Activated CD4-positive, alpha-beta T cell treated with anti-CD3 and anti-CD28 coated beads for 36 hours (primary cell): ENCODE measurements at places on chromosomes 5 and 9. TPM values are rescaled to one million over a fixed set of nuclear protein-coding genes. Genes with fewer than 3 reads are reported as not detected.

DNA sequence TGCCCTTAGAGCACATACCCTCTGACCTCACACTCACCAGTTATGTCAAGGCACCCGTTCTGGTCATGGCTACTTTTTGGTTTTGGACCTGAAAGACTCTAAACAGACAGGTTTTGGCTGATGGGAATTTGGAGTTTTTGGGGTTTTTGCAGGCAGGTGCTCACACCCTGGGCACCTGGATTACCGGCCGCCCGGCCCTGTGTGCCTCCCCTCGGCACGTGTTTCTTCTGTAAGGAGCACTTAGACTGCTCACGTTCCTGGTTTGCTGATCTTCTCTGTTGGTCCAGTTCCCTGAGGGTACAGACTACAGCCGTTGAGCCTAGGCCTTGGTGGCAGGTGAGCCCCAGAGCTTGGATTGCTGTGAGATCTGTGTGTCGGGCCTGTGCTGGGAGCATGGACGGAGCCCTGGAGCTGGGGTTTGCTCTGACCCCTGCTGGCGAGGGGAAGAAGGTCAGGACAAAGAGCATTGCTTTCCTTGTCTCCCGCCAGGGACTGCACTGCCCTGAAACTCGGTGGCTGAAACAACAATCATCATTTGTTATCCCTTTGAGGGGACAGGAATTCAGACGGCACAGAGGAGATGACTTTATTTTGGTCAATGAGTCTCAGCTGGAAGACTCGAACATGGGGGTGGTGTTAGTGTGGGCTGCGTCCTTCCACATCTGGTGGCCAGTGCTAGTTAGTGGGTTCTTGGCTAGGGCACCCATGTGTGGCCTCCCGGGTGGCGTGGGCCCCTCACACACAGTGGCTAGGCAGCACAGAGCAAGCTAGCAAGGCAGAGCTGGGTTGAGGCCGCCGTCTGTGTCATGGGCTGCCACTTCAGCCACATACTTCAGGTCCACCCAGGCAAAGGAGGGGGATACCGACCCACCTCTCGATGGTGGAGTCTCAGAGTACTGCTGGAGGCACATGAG is 76.4 kb downstream of the EHMT1 start:
- H3K27ac ChIP-seq, result no peak overlapping the region
- peaks cover 48% of the 10 kb centered on the region for H3K4me1 ChIP-seq
- DNase-seq, result peak; percentile 44
- peaks cover 6% of the 10 kb centered on the region for H3K36me3 ChIP-seq
- no peaks in the 10 kb centered on the region for H3K27me3 ChIP-seq

DNA sequence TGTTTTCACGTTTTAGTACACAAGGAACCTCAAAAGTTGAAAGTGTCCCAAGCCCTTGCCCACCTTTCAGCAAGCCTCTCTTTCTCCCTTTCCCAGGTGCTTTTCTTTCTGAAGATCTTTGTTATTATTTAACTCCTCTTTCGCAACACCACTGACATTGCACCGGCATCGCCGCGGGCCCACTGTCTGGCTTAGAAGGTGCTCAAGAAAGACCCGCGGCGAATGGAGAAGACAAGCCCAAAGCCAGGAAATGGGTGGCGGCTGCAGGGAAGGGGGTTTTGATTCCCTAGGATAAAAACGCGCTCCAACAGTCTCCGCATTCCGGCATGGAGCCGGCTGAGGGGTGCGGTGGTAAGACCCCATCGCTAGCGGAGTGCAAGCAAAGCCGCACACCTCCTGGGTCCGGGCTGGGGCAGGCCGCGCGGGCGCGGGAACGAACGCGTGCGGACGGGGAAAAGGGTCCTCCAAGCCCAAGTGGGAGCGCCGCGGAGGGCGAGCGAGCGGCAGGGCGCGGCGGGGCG is 404 bp upstream of the AFAP1L1 start:
- H3K4me1 ChIP-seq, result peaks cover 6% of the 10 kb centered on the region
- DNase-seq, result peak; percentile 20
- no peaks in the 10 kb centered on the region for H3K36me3 ChIP-seq

GRCh38 chr5:170960567-170960966 is 98.7 kb downstream of the RANBP17 start:
- H3K4me3 ChIP-seq, result no peak overlapping the region
- H3K4me1 ChIP-seq, result no peaks in the 10 kb centered on the region
- H3K36me3 ChIP-seq, result no peaks in the 10 kb centered on the region
- H3K27ac ChIP-seq, result no peak overlapping the region
- H3K27me3 ChIP-seq, result no peaks in the 10 kb centered on the region

Gene PTPA
- total RNA-seq, result 71.9 TPM

GRCh38 chr9:81890104-81890503 is 38.1 kb upstream of the SPATA31D4 start:
- no peak overlapping the region for H3K27ac ChIP-seq
- H3K4me1 ChIP-seq, result no peaks in the 10 kb centered on the region
- no peaks in the 10 kb centered on the region for H3K27me3 ChIP-seq
- no peak overlapping the region for H3K4me3 ChIP-seq
- H3K36me3 ChIP-seq, result no peaks in the 10 kb centered on the region

- no peaks in the 10 kb centered on the region for H3K4me1 ChIP-seq
- H3K27ac ChIP-seq, result no peak overlapping the region
- no peaks in the 10 kb centered on the region for H3K36me3 ChIP-seq
- H3K27me3 ChIP-seq, result no peaks in the 10 kb centered on the region
- no peak for DNase-seq
Measured at GRCh38 chr9:30757723-30758122, 1626.7 kb upstream of the ACO1 start.

GRCh38 chr9:126534431-126535186 is 79.1 kb upstream of the LMX1B start:
- no peak for DNase-seq
- H3K4me3 ChIP-seq, result no peak overlapping the region
- H3K36me3 ChIP-seq, result no peaks in the 10 kb centered on the region
- no peaks in the 10 kb centered on the region for H3K4me1 ChIP-seq
- H3K27ac ChIP-seq, result no peak overlapping the region

DNA sequence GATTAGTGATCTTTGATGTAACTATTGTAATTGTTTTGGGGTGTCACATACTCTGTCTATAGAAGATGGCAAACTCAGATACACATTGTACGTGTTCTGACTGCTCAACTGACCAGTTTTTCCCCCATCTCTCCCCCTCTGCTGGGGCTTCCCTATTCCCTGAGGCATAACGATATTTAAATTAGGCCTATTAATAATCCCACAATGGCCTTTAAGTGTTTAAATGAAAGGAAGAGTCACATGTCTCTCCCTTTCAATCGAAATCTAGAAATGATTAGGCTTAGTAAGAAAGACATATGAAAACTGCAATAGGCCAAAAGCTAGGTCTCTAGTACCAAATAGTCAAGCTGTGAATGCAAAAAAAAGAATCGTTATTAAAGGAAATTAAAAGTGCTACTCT is 265.6 kb downstream of the TMEM232 start:
- DNase-seq, result no peak
- no peak overlapping the region for H3K4me3 ChIP-seq
- H3K36me3 ChIP-seq, result no peaks in the 10 kb centered on the region
- no peaks in the 10 kb centered on the region for H3K4me1 ChIP-seq

DNA sequence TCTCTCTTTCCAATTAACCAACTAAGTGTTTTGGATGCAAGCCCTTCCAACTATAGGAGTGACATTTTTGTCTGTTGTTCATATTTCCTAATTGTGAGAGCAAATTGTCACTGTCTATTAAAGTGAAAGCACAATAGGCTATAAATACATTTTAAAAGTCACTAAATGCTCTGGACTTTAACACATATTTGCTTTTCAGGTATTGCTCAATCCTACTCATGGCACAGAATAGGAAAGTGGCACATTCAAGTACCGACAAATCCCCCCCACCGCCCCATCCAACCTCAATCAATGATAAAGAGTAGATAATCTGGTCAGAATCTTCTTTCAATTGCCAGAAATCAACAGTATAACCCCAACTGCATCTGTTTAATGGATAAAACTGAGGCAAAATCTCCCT is 419.8 kb downstream of the PLK2 start:
- H3K4me3 ChIP-seq, result no peak overlapping the region
- H3K27me3 ChIP-seq, result peaks cover 2% of the 10 kb centered on the region
- H3K36me3 ChIP-seq, result no peaks in the 10 kb centered on the region
- DNase-seq, result no peak
- H3K4me1 ChIP-seq, result no peaks in the 10 kb centered on the region
- H3K27ac ChIP-seq, result no peak overlapping the region

- H3K36me3 ChIP-seq, result no peaks in the 10 kb centered on the region
- DNase-seq, result no peak
- no peaks in the 10 kb centered on the region for H3K27me3 ChIP-seq
- H3K4me3 ChIP-seq, result no peak overlapping the region
- H3K4me1 ChIP-seq, result peaks cover 9% of the 10 kb centered on the region
Measured at GRCh38 chr9:70484232-70485130, 70.0 kb upstream of the KLF9 start.

Gene TAF11L10
- not detected for total RNA-seq

Gene LRRC14B
- total RNA-seq, result not detected

DNA sequence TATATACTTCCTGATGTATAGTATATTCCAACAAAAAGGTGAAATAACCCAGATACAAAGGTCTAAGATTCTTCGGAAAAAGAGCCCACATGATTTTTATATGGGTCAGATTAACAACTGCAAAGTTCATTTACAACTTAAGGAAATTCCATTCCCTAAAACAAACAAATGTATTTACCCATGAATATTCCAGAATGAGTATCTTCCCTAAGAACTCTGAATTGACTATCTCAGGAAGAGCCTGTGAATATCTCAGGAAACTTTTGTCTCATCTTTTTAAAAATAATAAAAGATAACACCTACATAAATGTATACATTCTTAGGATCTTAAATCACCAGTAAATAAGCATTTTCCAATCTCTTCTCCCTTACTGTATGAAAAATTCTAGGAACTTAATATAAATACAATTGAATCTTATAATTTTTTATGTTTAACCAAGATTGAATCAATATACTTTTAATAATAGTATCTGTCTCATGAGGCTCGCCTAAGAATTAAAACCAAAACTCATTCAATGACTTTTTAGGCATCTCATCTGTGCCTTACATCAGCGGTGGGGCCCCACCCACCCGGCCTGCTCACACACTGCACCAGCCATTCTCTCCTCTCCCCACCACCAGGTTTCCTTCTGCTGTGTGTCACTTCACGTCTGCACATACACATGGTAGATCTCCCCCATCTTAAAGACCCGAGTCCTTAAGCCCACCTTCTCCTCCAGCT is 78.1 kb downstream of the RAPGEF1 start:
- no peaks in the 10 kb centered on the region for H3K27me3 ChIP-seq
- peaks cover 18% of the 10 kb centered on the region for H3K36me3 ChIP-seq
- peak overlapping the region; percentile 45 for H3K4me3 ChIP-seq
- H3K4me1 ChIP-seq, result peaks cover 86% of the 10 kb centered on the region
- peak; percentile 90 for DNase-seq

- DNase-seq, result no peak
- H3K36me3 ChIP-seq, result peaks cover 33% of the 10 kb centered on the region
- no peak overlapping the region for H3K27ac ChIP-seq
- H3K4me1 ChIP-seq, result peaks cover 50% of the 10 kb centered on the region
Measured at GRCh38 chr5:81292130-81292529, 9.3 kb upstream of the ZCCHC9 start.

Gene C9orf50
- not detected for total RNA-seq
